OCI-LY7 (cell line): ENCODE measurements at places on chromosomes 3 and 15.

- no peak for DNase-seq
Measured at GRCh38 chr3:126961791-126962461, 21.0 kb upstream of the PLXNA1 start.

GRCh38 chr15:62988701-62989100 lies 53.8 kb upstream of the TPM1 start:
- no peak for DNase-seq

- no peak for DNase-seq
Measured at GRCh38 chr3:176431038-176431418, 766.3 kb downstream of the TBL1XR1 start.

DNA sequence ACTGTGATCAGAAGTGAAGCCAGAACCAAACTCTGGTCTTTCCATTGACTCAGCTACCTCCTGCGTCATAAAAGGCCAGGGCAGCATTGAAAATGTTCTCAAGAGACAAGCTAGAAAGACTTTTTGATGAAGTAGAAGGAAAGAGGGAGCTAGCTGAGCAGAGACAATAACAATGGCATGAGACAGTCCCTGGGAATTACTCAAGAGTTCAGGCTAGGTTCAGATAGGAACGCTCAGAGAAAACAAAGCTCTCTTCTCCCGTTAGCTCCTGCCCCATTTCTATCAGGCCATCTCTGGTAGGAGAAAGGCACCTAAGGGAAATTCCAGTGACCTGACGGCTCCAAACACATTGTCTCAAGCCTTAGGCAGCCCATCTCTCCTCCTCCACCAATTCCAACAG lies 7.0 kb upstream of the OXTR start:
- DNase-seq = no peak

GRCh38 chr15:82856397-82857170 lies 47.2 kb downstream of the WHAMM start:
- no peak for DNase-seq
